ENCODE measurements at places on chromosomes 13 and 19.

- DNase-seq: no peak
These were observed 6.6 kb downstream of the SLITRK5 start for GRCh38 chr13:87677496-87678371.

GRCh38 chr19:21472507-21472906 lies 32.9 kb upstream of the ZNF429 start:
- DNase-seq: no peak

- DNase-seq: no peak
These were observed 125.9 kb downstream of the COL4A2 start for GRCh38 chr13:110433014-110433413.

DNA sequence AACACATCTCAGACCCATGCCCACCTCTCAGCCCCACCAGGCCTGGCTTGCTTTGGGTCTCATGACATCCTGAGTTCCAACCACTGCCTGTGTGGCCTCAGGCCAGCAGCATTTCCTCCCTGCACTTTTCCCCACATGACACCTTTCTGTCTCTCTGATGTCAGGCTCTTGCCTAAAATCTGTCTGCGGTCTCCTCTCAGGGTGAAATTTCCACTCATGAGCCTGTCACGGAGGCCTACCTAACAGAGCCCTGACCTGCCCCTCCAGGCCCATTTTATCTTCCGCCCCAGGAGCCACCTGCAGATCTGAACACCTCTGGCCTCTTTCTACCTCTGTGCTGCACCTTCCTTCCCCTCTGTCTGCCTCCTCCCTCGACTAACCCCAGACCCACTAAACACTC lies 93.5 kb downstream of the ZDHHC20 start:
- peak; percentile 60 for DNase-seq

- peak; percentile 23 for DNase-seq
These were observed 5.2 kb upstream of the ZNF507 start for GRCh38 chr19:32339988-32340874.

DNA sequence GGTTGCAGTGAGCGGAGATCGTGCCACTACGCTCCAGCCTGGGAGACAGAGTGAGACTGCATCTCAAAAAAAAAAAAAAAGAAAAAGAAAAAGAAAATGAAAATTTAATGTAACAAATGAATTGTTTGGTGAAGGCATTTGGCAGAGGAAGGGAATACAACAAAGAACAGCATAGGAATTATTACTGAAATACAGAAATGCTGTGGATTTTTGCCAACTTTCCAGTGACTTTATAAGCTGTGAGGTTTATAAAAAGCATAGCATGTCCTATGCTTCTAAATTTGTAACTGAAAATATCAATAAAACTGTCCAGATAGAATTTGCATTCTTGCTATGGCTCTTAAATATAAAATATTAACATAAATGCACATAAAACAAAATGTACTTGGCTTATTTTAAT lies 112.9 kb upstream of the IRS2 start:
- DNase-seq: no peak

GRCh38 chr13:111115965-111116521 lies 933 bp downstream of the ARHGEF7 start:
- no peak for DNase-seq

DNA sequence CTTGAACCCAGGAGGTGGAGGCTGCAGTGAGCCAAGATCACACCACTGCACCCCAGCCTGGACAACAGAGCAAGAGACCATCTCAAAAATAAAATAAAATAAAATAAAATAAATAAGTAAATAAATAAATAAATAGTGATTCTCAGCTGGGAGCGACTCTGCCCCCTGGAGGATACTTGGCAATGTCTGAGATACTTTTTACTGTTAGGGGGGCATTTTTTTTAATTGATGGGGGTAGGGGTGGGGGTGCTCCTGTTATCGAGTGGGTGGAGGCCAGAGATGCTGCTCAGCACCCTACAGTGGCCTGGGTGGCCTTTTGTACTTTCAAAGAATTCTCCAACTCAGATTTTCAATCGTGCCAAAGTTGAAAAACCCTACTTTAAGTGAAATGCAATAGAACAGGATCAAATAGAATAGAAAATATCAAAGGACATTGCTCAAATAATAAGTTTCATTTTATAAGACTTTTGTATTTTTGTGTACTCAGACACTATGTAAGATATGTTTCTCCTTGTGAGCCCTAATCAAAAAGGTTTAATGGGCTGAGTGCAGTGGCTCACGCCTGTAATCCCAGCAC lies 7.1 kb upstream of the CLPP start:
- DNase-seq: no peak

DNA sequence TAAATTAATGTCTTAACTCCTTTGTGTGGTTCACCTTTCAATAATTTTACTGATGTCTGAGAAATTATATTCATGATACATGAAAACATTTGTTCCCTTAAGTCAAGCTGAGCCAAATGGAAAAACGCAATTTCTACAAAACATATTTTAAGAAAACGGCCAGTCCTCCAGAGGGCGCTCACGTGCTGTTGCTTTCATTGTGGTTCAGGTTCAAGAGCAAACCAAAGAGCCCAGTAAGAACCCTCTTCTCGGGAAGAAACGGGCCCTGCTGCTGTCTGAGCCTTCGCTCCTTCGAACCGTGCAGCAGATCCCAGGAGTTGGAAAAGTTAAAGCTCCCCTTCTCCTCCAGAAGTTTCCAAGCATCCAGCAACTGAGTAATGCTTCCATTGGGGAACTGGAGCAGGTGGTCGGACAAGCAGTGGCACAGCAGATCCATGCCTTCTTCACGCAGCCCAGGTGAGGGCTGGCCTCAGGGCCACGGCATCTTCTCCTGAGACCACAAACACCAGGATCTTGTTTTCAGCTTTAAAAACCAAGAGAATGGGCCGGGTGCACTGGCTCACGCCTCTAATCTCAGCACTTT lies 4.3 kb downstream of the FAAP24 start:
- DNase-seq: peak; percentile 53
